ENCODE measurements at places on chromosomes 16 and 17. TPM values are rescaled to one million over a fixed set of nuclear protein-coding genes. Genes with fewer than 3 reads are reported as not detected.
A peak's percentile ranks its signal among the peaks of the same experiment; 100 is the strongest.

- H3K27me3 ChIP-seq = no peaks in the 10 kb centered on the region
- H3K4me3 ChIP-seq = no peak overlapping the region
- no peak for DNase-seq
- H3K27ac ChIP-seq = no peak overlapping the region
- H3K36me3 ChIP-seq = no peaks in the 10 kb centered on the region
- H3K4me1 ChIP-seq = no peaks in the 10 kb centered on the region
Observed at GRCh38 chr16:86391486-86391885, 118.8 kb upstream of the FOXF1 start.

DNA sequence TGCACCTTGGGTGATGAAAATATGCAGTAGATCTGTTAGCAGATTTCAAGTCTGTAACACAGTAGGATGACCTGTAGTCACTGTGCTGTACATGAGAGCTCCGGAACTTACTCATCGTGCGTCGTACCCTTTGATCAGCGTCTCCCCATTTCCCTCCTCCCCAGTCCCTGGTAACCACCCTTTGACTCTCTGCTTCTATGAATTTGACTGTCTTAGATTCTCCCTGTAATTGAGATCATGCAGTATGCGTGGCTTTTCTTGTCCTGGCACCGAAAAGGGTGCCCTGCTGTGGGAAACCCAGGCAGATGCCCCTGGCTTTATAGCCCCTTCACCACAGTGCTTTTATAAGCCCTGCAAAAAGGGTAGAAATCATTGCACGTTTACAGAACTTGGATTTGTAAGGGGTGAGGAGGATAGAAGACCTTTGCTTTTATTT, 20.5 kb downstream of the CLEC16A start:
- H3K27ac ChIP-seq = peak overlapping the region; percentile 84
- peak overlapping the region; percentile 66 for H3K4me3 ChIP-seq
- DNase-seq = peak; percentile 71
- peaks cover 31% of the 10 kb centered on the region for H3K36me3 ChIP-seq
- H3K4me1 ChIP-seq = peaks cover 23% of the 10 kb centered on the region

IGF2BP1 gene
- total RNA-seq = not detected

PDIA2 gene
- not detected for total RNA-seq

CACNG1 gene
- not detected for total RNA-seq

SPATA32 gene
- total RNA-seq = 0.20 TPM

All from CD4-positive, CD25-positive, alpha-beta regulatory T cell (primary cell).